COLO829 (cell line): ENCODE measurements at places on chromosomes 3 and 15.

DNA sequence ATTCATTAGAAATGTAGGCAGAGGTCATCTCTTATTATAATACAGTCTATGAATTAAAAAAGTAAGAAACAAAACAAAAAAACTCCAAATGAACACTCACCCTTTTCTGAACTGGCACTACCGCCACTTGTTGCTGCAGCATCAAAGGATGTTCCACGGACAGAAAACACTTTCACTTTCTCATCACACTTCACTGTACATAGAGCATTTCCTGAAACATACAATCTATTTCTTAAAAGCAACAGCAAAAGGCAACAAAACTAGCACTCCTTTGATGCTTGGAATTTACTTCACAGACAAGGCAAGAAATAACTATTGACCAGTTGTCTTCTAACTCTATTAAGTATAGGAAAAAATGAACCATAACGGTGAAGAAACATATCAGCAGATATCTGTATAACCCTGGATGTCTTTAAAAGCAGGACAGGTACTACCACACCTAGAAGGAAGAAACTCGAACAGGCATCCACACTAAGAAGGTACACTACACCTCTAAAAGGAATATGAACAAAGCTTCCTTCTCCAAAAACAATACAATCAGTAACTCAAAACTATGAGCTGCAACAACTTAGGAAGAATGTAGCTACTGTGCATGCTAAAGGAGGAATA, 24.9 kb downstream of the ETFA start:
- no peak for DNase-seq

GRCh38 chr3:121998030-121998580, 23.9 kb downstream of the ILDR1 start:
- no peak for DNase-seq

DNA sequence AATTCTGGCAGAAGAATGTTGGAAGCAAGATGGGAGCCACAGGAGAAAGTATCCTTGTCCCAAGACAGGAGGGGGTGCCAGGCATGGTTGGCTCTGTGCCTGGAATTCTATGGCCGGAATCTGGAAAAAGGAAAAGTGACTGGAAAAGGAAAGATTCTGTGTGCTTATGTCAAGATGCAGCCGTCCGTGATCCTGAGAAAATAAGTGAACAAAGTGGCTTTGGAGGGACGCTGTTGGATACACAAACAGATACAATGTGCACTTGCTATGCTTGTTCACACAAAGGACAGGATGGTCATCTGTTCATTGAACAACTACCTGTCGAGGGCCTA, 28.5 kb upstream of the MUC20 start:
- DNase-seq: no peak

GRCh38 chr3:31343075-31343474, 189.7 kb upstream of the STT3B start:
- DNase-seq: no peak

GRCh38 chr15:88337993-88338392, 81.5 kb upstream of the NTRK3 start:
- DNase-seq: no peak

DNA sequence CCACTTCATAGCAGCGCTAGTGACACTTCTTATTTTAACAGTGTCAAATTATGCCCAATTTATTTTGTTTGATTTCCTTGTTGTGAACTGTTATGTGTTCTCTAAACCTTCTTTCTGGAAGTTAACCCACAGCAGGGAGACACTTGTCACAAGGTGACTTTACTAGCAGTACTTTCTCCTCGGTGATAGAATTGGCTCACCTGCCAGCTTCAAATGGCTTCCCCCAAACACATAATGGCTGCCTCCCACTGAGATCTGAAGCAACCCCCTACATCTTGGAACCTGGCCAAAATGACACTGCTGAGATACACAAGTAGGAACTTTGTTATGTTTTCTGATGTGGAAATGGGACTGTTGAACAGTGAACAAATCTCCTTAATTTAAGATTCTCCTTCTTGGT, 238.8 kb upstream of the DPH6 start:
- no peak for DNase-seq

- no peak for DNase-seq
Observed at GRCh38 chr3:177994976-177995375, 541.3 kb upstream of the KCNMB2 start.

- no peak for DNase-seq
Observed at GRCh38 chr3:173819368-173819767, 421.8 kb downstream of the NLGN1 start.

GRCh38 chr3:113038328-113038727, 47.5 kb downstream of the GTPBP8 start:
- DNase-seq: no peak

- no peak for DNase-seq
Observed at GRCh38 chr15:101204739-101205535, 46.9 kb downstream of the CHSY1 start.

GRCh38 chr3:126558336-126559071, at the start of gene C3orf22:
C3orf22 (minus strand) TSS chr3:126558932; CDS start chr3:126553390, 5,542 bp downstream.
- no peak for DNase-seq

GRCh38 chr15:48176112-48176511, 2.0 kb downstream of the MYEF2 start:
- DNase-seq: peak; percentile 4

- no peak for DNase-seq
Observed at GRCh38 chr3:31422237-31422636, 110.5 kb upstream of the STT3B start.

DNA sequence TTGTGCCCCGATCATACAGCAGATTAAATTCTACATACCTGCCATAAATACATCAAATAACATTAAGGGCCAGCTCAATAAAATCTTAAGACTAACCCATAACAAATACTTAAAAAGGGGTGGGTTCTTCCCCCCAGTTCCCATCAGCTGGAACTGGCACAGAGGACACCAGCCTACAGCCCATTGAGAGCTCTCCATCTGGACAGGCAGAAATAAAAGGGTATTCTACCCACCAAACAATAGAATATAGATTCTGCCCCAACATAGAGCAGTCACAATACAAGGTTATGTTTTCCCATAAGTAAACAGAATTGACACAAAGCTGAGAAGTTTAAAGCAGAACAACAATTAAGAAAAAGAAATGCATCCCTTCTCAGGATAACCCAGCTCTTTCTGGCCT, 11.9 kb downstream of the CPOX start:
- DNase-seq: no peak

DNA sequence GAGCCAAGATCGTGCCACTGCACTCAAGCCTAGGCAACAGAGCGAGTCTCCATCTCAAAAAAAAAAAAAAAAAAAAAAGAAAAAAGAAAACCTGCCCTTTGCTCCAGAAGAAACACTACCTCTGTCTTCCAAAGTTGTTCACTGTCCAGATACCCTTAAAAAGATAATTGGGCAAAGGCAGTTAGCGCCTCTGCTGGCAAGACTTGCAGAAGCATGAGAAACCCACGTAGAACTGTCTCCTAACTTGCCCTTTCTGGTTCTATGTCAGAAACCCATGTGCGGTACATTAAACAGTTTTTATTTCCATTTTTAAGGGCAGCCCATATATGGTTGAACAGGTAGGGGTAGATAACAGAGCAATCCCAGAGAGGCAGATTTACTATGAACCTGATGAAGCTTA, 1026.4 kb downstream of the ROBO2 start:
- peak; percentile 6 for DNase-seq

DNA sequence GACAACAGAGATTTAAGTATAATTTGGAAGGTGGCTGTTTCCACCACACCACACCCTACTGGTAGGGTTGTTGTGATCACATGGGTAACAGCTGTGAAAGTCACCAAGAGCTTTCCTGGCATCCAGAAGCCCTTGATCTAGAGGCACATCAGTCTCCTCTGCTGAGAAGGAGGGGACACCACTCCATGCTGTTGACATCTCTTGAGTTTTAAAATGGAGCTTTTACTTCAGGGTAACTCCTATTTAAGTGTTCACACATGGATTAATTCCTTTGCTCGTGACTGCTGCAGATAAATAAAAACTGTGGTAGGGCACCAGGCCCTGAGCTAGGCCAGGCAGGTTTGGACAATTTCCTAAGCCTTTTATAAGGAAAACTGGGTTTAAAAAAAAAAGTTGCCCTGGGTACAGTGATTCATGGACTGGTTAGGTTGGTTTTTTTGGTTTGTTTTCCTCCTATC, 7.5 kb downstream of the EXOSC7 start:
- no peak for DNase-seq

GRCh38 chr3:54889731-54890130, 38.1 kb downstream of the LRTM1 start:
- DNase-seq: no peak

- no peak for DNase-seq
Observed at GRCh38 chr3:169382309-169382708, 281.2 kb downstream of the MECOM start.

- DNase-seq: no peak
Observed at GRCh38 chr3:56616478-56617006, 59.6 kb downstream of the CCDC66 start.

- DNase-seq: no peak
Observed at GRCh38 chr15:81151389-81151788, 17.3 kb downstream of the CFAP161 start.

DNA sequence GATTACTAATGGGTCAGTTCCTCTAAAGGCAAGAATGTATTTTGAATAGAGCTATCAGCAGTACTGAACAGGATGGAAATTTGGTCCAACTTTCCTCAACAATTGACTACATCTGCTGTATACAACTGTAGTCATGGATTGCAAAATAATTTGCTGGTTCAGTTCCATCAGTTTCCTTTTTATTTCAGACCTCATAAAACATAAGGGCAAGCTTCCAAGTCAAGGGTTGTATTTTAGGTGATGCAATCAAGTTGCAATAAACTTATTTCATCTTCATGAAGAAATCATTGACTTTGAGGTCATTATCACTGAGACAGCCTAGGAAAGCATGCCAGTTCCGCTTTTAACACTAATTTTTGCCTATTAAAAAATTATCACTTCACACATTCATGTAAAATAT, 90.4 kb upstream of the TSEN2 start:
- no peak for DNase-seq

DNA sequence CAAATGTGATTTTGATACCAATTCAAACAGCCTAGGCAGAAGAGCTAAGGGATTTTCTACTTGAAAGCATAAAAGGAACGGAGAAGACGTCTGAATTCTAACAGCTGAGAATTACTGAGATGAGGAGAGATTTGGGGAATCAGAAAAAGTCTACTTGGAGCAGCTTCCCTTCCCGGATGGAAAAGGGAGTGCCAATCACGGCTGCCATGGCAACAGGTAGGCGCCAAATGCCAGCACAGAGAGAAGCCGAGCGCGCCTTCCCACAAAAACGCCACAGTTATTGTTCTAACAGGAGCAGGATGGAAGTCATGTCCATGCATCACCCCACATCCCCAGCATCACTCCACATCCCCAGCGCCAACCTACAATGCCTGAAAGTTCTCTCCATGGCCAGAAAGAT, 63.5 kb upstream of the PRR20G start:
- no peak for DNase-seq

DNA sequence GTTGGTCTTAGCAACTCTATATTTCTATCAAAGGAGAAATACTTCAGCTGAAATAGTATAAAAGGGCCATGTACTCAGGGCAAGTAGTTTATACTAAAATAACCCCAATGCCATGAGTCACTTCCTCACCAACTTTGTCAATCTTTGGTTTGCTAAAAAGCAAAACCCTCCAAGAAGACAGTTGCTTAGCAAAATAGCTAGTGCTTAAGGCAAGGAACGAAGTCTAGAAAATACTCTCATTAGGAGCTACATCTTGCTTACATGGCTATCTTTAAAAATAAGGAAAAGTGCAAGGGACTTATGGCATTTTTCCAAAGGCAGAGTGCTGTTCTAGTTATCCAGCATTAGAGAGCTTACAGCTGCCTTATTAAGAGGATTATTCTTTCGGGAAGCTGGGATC, 28.4 kb downstream of the P3H2 start:
- peak; percentile 79 for DNase-seq

DNA sequence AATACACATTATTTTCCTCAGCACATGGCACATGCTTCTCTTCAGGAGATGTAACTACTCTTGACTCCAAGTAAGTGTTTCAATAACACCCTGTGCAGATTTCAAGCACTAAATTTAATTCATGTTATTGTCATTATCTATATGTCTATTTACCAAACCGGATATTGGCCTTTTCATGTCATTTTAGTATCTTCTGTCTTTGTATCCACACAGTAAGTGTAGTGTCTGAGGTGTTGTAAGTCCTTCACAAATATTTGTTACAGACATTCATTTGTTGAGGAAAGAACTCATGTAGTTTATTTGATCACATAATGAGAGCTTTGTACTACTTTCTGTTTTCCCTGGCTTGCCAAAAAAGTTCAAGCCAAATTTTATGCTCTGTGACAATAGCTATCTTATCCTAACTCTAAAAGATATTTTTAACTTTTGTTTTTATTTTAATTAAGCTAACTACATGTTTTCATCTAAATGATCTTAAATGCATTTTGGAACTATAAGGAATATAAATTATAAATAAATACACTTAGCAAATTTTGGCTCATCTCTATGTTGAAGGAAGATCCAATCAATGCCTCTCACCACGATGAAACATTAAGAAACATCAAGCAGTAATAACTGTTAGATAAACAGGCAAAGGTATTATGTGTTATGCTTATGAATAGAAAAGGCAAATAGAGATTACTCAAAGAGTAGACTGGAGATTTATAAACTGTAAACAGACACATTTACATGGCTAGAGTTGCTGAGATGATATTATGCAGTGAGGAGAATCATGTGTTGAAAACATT, 48.3 kb downstream of the SPTSSB start:
- DNase-seq: peak; percentile 50

DNA sequence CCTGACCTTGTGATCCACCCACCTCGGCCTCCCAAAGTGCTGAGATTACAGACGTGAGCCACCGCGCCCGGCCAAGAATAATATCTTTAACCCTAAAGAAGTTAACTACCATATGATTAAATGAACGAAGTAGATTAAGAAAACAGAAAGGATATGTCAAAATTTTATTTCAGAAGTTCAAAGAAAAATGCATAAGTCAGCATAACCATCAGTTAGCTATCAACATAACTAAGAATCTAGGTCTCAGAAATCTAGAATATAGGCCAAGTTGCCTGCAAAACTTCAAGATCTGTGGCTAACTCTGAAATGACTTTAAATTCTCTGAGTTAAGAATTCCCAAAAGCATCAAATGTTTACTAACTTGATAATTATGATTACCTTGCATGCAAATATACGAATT, 38.0 kb downstream of the INO80 start:
- DNase-seq: no peak

DNA sequence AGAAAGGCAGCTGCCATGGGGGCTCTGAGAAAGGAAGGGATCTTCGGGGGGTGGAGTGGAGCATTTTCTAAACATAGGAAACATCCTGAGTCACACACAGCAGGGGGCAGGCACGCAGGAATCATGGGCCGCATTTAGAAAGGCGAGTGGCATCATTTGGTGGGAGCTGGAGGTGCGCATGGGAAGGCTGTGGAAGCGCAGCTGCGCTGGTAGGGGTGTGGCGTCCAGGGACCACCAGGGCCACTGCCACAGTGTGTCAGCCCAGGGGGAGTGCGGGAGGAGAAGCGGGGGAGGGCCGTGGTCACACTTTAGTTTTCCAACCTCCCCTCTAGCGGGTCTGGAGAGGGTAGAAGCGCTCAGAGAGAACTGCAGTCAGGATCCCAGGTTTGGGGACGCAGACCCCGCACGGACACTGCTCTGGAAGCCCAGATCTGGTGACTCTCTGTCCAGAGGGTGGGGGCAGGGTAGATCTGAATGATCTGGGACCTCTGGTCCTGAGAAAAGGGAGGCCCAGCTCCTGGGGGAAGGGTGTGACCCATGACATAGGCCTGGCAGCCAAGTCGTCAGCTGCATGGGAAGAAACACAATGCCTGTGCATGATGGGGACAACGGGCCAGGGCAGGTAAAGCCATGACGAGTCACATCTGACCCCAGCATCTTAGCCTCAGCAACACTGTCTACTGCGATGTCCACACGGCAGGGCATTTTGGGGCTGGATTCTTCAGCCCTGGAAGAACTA, 88.0 kb upstream of the IQSEC1 start:
- no peak for DNase-seq

GRCh38 chr3:179622023-179622422, 17.4 kb downstream of the NDUFB5 start:
- no peak for DNase-seq
